ENCODE measurements at places on chromosomes 12 and 14.

DNA sequence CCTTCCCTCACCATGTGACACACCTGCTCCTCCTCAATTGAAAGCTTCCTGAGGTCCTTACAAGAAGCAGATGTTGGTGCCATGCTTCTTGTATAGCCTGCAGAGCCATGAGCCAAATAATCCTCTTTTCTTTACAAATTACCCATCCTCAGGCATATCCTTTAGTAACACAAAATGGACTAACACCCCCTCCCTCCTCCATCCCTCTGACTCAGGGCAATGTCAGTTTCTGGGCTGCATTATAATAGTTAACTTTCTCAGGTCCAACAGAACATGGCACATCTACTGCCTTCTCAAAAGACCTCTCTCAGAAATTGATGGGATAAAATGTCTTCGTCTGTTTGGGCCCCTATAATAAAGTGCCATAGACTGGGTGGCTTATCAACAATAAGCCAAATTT lies 287.0 kb downstream of the DPF3 start:
- DNase-seq: no peak

- no peak for DNase-seq
Measured at GRCh38 chr12:131810726-131811125, 17.5 kb upstream of the MMP17 start.

GRCh38 chr12:119808441-119808840 lies 68.7 kb downstream of the CIT start:
- no peak for DNase-seq

DNA sequence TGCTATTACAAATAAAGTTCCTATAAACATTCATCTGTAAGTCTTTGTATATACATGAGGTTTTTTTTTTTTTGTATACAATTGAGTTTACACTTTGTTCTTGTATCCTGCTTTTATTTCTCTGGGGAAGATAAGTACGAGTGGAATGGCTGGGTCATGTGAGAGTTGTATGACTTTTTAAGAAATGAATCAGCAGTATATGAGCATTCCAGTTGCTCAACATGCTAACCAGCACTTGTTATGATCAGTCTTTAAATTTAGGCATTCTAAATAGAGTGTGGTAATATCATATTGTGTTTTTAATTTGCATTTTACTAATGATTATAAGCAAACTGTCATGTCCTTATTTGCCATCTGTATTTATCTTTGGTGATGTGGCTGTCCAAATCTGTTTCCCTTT lies 44.7 kb upstream of the AMIGO2 start:
- no peak for DNase-seq

- DNase-seq: peak; percentile 41
Measured at GRCh38 chr12:39272871-39273655, 169.9 kb downstream of the KIF21A start.

DNA sequence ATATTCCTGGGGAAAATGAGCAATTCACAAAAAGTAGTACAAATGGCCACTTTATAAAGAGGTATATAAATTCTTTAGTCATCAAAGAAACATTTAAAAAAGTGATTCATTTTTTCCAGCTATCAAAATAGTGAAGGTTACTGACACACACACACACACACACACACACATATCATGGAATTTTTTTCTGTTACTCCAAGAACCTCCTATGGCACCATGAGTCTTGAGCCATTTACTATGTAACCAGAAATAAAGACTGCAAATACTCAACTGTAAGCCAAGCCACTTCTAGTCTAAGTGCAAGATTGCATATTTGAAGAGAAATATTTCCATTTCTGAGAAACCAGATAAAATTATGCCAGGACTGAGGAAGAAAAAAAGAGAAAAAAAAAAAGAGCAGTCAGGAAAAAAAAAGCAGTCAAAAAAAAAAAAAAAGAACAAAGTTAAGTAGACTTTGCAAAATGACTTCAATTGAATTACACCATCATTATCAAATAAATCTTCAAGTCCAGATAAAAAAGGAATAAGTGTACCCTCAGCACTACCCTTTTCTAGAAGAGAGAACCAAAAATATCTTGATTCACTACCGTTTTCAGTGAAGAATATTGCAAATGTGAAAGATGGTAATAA lies 275.7 kb downstream of the DAD1 start:
- no peak for DNase-seq

- DNase-seq: no peak
Measured at GRCh38 chr12:79566452-79567174, 124.2 kb downstream of the PAWR start.

GRCh38 chr12:123655420-123655819 lies 15.5 kb upstream of the TCTN2 start:
- DNase-seq: no peak

GRCh38 chr14:99757331-99758070 lies 35.7 kb upstream of the EML1 start:
- no peak for DNase-seq

- DNase-seq: no peak
Measured at GRCh38 chr12:110421159-110421661, 17.7 kb upstream of the ANAPC7 start.

GRCh38 chr14:85471744-85472143 lies 58.2 kb upstream of the FLRT2 start:
- DNase-seq: no peak

DNA sequence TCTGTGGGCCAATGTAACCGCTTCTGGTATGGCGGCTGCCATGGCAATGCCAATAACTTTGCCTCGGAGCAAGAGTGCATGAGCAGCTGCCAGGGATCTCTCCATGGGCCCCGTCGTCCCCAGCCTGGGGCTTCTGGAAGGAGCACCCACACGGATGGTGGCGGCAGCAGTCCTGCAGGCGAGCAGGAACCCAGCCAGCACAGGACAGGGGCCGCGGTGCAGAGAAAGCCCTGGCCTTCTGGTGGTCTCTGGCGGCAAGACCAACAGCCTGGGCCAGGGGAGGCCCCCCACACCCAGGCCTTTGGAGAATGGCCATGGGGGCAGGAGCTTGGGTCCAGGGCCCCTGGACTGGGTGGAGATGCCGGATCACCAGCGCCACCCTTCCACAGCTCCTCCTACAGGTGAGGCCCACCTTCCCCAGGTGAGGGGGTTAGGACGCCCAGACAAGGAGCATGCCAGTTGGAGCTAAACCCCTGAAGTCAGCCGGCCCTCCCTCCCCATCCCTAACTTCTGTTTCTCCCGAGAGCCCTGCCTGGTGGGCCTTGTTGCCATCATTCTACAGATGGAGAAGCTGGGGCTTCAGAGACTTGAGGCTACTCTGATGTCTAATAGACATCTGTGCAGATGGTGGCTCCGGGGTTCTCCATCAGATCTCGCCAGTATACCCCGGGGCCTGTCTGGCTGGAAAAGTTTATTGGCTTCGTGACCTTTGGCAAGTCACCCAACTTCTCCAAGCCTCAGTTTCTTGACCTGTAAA lies 25.3 kb downstream of the PAPLN start:
- no peak for DNase-seq

- peak; percentile 26 for DNase-seq
Measured at GRCh38 chr12:91272461-91273063, 89.9 kb upstream of the DCN start.

DNA sequence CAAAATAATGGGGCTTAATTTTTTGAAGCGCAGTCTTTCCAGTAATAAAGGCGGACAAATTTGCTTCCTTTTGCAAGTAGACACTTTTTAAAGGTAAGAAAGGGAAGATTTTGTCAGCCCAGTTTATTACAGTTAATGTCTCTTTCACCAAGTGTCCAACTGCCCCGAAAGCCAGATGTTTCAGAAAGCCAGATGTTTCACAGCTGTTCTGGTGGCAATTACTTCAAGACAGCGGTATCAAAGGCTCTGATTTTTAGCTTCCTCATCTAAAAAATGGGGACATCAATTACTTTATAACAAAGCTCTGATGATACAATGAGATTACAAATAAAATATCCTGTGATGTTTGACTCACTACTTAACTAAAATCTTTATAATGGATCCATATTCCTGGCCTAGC lies 1.0 kb downstream of the WBP11 start:
- DNase-seq: no peak

DNA sequence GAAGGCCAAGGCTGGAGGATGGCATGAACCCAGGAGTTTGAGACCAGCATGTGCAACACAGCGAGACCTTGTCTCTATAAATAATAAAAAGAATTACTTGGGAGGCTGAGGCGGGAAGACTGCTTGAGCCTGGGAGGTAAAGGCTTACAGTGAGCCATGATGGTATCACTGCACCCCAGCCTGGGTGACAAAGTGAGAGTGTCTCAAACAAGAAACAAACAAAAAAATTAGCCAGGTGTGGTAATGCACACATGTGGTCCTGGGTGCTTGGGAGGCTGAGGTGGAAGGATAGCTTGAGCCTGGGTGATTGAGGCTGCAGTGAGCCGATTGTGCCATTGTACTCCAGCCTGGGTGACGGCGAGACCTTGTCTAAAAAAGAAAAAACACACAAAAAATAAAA lies 1.7 kb upstream of the GPRC5A start:
- DNase-seq: no peak

DNA sequence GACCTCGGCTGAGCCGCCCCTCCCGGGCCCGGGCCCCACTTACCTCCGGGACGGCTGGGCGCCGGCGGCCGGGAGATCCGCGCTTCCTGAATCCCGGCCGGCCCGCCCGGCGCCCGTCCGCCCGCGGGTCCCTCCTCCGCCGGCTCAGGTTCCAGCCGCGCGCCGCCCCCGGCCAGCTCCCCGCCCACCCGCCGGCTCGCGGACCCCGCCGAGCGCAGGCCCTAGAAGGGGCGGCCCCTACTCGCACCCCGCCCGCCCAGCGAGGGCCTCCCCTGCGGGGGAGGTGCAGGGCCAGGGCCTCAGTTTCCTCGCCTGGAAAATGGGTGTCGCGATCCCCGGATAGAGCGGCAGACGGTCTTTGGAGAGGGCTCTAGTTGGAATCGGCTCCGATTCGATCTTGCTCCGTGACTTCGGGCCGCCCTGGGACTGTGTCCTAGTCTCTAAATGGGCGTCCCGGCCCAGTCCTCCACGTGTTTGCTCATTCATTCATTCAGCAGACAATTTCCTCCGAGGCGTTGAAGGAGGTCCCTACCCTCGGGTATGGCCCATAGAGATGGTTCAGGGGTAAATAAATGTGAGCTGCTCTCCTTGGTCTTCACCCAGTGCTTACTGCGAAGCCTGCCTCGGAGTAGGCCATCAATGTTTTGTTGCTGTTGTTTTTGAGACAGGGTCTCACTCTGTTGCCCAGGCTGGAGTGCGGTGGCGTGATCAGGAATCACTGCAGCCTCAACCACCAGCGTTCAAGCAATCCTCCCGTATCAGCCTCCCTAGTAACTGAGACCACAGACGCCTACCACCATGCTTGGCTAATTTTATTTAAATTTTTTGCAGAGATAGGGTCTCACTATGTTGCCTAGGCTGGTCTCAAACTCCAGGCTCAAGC lies at the start of gene TRPV4:
TRPV4 (minus strand) TSS at position 92 of the 883 bp plus-strand sequence. CDS start 18,602 bp downstream, outside the sequence.
- DNase-seq: peak; percentile 94

- no peak for DNase-seq
Measured at GRCh38 chr12:6302621-6303020, 7.9 kb upstream of the PLEKHG6 start.

GRCh38 chr12:124566997-124567672 lies at the start of gene NCOR2:
TSS of gene NCOR2 (minus strand) at chr12:124567612. CDS start at chr12:124495251, 72,361 bp downstream.
- peak; percentile 64 for DNase-seq

DNA sequence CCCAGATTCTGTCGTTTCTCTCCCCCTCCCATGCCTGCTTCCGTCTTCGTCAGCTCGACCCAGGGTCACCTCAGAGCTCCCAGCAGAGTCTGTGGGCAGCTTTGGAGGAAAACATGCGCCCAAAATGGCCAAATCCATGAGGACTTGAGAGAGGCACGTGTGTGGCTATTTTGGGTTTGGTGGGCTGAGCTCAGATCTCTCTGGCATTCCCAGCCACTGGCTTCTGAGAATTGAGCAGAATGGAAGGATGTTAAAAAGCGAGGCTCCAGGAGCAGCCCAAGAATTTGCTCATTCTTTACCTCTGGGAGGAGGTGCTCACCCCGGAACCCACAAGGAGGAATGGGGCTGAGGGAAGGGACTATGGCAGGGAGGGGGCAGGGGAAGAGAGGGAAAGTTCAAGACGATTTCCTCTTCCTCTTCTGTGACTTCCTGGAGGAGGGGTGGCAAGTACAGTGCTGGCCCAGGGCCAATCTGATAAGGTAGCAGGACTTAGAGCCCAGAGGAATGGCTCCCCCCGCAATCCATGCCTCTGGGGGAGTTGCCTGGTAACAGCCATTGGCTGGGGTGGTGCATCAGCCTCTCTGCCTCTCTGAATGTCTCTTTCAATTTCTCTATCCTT lies 20.1 kb downstream of the TSPAN9 start:
- no peak for DNase-seq

DNA sequence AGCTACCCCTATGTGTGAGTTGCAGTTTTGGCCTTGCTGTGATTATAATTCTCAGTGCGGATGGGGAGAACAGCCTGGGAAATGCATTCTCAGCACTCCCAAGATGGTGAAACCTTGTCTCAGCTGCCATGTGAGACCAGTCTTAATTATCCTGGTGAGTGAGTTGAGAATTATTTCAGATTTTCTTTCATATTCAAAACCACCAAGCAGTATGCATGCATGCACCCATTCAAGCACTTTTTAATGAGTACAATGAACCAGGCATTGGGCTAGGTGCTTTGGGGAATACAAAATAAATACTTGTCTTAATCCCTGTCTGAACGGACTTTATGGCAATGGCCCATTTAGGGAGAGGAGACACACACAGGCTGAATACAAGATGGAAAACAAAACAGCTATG lies 94.7 kb downstream of the PTPN11 start:
- no peak for DNase-seq

DNA sequence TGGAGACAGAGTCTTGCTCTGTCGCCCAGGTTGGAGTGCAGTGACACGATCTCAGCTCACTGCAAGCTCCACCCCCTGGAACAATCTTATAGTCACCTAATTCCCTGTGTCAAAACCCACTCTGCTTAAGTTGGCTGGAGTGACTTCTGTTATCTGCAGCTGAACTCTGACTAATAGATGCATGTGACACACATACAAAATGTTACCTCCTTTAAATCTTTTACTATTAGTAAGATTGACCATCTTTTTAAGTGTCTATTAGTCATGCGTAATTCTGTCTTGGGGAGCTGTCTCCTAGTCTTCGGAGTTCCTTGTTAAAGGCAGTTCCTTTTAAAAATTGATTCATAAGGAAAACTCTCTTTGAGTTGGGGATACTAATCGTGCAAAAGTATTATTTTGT lies 7.4 kb downstream of the IFI27L1 start:
- no peak for DNase-seq
